ENCODE measurements at places on chromosomes 2 and 18.

DNA sequence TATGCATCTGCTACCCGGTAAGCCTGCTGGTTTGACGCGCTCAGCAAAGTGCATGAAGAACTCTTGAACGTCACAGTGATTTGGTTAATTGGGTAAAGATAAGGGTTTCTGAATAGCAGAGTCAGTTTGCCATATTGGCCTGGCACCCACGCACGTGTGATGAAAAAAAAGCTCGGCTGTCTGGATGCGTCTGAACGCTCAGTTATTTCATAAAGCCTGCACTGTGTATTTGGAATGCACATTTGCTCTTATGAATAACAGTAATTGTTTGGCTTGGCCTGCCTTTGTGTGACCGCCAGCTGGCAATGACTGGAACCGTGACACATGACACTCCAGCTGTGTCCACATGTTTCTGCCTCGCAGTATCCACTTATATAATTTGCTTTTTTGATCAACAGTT lies 129.2 kb upstream of the MEIS1 start:
- DNase-seq, result peak; percentile 31

GRCh38 chr2:128805237-128805636 lies 486.6 kb upstream of the HS6ST1 start:
- DNase-seq, result no peak

DNA sequence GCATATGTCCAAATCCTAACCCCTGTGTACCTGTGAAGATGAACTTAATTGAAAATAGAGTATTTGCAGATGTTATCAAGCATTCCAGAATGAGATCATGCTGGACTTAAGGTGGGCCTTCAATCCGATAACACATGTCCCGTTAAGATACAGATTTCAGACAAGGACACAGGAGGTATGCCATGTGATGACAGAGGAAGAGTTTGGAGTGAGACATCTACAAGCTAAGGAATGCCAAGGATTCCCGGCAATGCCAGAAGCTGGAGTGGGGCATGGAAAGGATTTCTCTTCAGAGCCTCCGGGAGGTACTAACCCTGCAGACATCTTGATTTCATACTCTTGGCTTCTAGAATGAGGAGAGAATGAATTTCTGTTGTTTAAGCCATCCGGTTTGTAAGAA lies 231.7 kb downstream of the ALK start:
- DNase-seq, result no peak

GRCh38 chr2:176056406-176056805 lies 27.4 kb downstream of the EVX2 start:
- DNase-seq, result no peak

DNA sequence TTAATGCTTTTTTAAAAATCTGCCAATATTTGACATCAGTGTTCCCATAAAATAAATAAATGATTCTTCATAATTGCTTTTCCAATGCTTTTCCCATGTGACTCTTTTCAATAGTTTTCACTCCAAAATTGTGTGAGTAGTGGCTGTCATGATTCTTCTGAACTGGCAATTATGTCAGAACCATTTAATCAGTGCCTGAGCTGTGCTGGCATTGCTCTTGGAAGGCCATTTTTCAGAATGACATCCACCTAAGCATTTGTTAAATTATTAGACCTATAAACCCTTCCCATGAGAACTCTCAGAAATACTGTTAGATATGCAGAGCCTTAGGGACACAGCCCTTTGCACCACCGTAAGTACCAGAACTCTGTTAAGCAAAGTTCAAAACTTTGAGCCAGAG lies 334.9 kb upstream of the RAB12 start:
- DNase-seq, result no peak

Data from prostate gland (tissue), 2 donors.